ENCODE measurements at places on chromosomes 7 and 10. TPM values are rescaled to one million over a fixed set of nuclear protein-coding genes. Genes with fewer than 3 reads are reported as not detected.

DNA sequence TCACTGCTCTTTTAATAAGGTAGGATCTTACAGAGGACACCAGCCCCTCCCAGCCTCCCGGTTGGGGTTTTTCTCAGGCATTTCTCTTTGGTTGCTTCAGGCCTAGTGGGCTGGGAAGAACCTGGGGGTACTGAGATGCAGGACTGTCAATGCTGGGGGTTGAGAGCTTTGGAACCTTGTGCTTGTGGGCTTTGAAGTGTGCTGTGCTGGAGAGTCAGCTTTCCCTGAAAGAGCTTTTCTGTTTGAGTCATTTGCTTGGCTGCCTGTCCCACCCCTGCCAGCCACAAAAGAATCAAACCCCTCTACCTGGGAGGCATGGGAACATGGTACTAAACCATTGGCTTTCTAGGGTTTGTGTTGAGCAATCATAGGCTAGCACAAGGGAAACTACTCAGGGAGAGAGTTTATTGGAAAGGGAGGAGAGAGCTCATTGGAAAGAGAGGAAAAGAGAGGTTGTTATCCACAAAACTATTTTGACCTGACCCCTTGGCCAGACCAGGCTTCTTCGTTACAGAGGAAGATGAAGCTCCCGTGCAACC, 1.4 kb downstream of the SCD start:
- no peak overlapping the region for H3K4me3 ChIP-seq
- peaks cover 14% of the 10 kb centered on the region for H3K4me1 ChIP-seq
- H3K27ac ChIP-seq, result no peak overlapping the region
- no peak for DNase-seq

DNA sequence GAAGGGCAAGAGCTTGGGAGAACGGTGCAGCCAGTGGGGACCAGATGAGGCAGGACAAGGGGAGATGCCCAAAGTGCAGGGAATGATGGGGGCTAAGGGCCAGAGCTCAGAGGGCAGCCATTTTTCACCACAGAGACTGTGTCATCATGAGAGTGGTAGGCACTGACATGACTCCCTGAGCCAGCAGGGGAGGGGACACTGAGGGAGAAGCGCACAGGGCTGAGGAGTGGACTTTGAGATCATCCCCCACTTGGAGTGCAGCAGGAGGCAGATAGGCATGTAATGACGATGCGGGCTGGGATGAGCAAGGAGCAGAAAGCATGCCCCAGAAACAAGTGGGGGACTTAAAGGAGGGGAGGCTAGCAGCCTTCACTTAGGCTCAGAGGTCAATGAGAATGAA, 5.2 kb upstream of the SMKR1 start:
- no peak overlapping the region for H3K4me3 ChIP-seq
- H3K36me3 ChIP-seq, result no peaks in the 10 kb centered on the region
- DNase-seq, result no peak

DNA sequence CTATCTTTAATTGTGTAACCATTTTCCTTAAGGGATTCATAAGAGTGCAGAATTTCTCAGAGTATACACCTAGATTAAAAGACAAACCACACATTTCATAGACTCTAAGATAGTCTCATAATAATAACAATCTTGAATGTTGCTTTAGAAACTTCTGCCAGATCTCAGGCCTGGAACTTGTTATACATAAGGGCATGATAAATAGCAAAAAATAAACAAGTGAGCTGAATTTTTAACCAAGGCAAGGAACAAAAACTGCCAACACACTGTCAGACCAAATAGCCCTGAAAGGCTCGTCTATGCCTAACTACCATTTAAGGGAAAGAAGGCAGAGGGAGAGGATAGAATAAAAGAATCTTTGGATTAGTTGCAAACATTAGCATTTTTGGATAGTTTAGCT, 65.8 kb upstream of the SEMA3C start:
- no peaks in the 10 kb centered on the region for H3K27me3 ChIP-seq
- no peak for DNase-seq
- no peaks in the 10 kb centered on the region for H3K4me1 ChIP-seq
- no peak overlapping the region for H3K27ac ChIP-seq
- H3K4me3 ChIP-seq, result no peak overlapping the region
- no peaks in the 10 kb centered on the region for H3K36me3 ChIP-seq

DNA sequence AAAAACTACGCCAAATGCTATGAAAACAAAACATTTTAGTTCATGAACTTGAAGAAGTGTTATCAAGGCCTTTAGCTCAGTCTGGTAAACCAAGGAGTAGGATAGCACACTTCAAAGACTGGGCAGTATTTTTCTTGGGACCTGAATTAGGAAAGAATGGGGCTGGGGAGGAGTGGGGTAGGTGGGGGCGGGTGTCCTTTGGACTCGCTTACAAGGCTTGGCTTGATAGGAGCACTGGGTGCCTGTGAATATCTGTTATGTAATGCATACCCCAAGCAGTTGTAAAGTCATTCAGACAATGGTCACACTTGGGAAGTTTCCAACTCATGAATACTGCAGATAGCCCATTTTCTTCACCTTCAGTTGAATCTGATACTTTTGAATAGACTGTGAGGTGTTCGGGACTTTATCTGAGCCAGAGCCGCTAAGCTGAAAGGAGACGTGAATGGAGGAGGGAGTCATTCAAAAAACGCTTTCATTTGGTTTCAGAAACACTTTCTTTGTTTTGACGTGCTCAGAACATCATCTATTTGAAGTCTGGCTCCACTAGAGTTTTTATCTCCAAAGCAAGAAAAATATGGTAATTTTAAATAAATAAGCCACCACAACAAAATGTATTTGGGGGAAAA, 70.1 kb upstream of the FAM204A start:
- no peaks in the 10 kb centered on the region for H3K36me3 ChIP-seq
- no peak for DNase-seq
- no peak overlapping the region for H3K4me3 ChIP-seq
- no peak overlapping the region for H3K27ac ChIP-seq
- H3K4me1 ChIP-seq, result no peaks in the 10 kb centered on the region

DNA sequence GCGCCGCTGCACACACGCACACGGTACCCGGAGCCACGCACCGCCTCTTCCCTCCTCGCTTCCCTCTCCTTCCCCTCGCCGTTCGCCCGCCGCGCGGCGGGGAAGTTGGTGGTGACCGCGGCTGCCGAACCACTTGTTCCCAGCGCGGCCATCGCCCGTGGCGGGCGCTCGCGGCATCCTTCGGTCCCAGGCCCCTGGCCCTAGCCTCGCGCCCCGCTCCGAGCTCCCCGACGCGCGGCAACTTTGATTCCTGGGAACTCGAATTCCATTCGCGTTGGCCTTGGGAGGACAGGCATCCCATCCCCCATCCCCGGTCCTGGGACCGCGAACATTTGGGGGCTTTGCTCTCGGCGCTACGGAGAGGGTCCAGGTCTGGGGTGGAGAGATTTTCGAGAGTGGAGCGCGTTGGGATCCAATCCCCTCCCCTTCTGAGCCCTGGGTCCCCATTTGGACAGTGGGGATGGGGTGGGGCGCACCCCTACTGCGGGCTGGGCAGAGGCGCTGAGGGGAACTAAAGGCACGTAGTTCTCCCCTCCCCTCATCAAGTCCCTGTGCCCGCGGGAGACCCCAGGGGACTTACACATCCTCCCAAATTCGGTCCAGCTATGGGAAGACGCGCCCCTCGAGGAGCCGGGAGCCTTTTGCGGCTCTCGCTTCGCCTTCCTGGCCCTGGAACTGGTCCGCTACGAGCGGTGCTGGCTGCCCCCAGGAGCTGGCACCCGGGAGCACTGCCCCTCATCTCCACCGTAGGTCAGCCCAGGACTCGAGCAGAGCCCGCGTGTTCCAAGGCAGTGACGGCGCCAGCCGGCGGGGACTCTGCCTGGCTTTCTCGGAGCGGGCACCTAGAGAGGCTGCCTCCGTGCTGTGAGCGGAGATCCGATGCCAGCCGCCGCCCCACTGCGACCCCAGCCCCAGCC, 834 bp downstream of the CDH23 start:
- peaks cover 8% of the 10 kb centered on the region for H3K4me1 ChIP-seq
- no peaks in the 10 kb centered on the region for H3K36me3 ChIP-seq
- no peak for DNase-seq
- no peak overlapping the region for H3K4me3 ChIP-seq
- H3K27ac ChIP-seq, result no peak overlapping the region
- H3K27me3 ChIP-seq, result peaks cover 28% of the 10 kb centered on the region

DNA sequence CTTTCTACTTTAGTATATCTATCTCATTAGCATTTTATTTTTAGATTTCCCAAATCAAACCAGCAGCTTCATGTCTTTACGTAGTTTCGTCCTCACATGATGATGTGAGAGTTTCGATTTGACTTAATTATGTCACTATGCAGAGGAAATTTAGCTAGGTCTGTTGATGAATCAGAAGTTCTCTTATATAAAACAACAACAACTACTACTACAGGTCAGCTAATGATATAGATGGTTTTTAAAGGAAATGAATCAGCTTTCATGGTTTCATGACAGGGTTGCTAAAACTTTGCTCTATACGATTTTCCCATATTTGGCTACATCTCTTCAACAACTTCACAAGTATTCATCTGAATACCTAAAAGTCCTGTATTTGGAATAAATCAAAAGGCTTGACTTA, 28.6 kb downstream of the JAZF1 start:
- H3K27ac ChIP-seq, result no peak overlapping the region
- no peak overlapping the region for H3K4me3 ChIP-seq
- H3K27me3 ChIP-seq, result no peaks in the 10 kb centered on the region
- H3K4me1 ChIP-seq, result peaks cover 36% of the 10 kb centered on the region
- DNase-seq, result peak; percentile 40
- no peaks in the 10 kb centered on the region for H3K36me3 ChIP-seq

GRCh38 chr7:100681491-100682227, 8.1 kb downstream of the GNB2 start:
- H3K36me3 ChIP-seq, result peaks cover 52% of the 10 kb centered on the region
- peaks cover 35% of the 10 kb centered on the region for H3K4me1 ChIP-seq
- H3K27ac ChIP-seq, result no peak overlapping the region

DNA sequence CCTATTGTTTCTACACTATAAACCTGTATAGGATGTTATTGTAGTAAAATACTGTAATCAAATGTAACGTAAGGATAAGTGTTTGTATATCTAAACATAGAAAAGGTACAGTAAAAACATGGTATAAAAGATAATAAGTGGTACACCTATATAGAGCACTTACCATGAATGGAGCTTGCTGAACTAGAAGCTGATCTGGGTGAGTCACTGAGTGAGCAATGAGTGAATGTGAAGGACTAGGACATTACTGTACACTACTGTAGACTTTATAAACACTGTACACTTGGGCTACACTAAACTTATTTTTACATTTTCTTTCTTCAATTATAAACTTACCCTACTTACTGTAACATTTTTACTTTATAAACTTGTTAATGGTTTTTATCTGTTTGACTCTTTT, 732.9 kb upstream of the LRRN3 start:
- no peak for DNase-seq
- H3K4me1 ChIP-seq, result no peaks in the 10 kb centered on the region
- no peak overlapping the region for H3K27ac ChIP-seq

DNA sequence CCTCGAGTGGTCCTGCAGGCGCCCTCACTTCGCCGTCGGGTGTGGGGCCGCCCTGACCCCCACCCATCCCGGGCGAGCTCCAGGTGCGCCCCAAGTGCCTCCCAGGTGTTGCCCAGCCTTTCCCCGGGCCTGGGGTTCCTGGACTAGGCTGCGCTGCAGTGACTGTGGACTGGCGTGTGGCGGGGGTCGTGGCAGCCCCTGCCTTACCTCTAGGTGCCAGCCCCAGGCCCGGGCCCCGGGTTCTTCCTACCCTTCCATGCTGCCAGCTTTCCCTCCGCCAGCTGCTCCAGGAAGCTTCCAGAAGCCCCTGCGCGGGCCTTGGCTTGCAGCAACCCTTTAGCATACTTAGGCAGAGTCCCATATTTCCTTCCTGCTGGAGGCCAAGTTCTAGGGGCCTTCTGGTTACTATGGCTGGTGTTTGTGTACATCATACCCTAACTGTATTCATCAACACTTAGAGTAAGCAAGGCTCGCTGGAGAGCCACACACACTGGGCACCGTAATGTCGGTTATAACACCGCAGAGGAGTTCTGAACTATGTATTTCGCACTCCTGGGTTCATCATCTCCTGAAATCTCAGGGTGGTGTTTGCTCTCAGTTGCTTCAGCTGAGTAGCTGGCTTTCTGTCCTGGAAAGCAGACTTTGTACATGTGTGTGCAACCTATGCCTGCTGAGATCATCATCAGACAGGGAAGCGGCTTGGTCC, 471 bp downstream of the MGMT start:
- peak overlapping the region; percentile 68 for H3K27ac ChIP-seq
- DNase-seq, result no peak
- peak overlapping the region; percentile 64 for H3K4me3 ChIP-seq
- no peaks in the 10 kb centered on the region for H3K36me3 ChIP-seq
- H3K4me1 ChIP-seq, result peaks cover 17% of the 10 kb centered on the region

- no peaks in the 10 kb centered on the region for H3K27me3 ChIP-seq
- H3K4me1 ChIP-seq, result peaks cover 8% of the 10 kb centered on the region
- no peak overlapping the region for H3K4me3 ChIP-seq
These were observed 13.2 kb upstream of the ESYT2 start for GRCh38 chr7:158842486-158842885.

DNA sequence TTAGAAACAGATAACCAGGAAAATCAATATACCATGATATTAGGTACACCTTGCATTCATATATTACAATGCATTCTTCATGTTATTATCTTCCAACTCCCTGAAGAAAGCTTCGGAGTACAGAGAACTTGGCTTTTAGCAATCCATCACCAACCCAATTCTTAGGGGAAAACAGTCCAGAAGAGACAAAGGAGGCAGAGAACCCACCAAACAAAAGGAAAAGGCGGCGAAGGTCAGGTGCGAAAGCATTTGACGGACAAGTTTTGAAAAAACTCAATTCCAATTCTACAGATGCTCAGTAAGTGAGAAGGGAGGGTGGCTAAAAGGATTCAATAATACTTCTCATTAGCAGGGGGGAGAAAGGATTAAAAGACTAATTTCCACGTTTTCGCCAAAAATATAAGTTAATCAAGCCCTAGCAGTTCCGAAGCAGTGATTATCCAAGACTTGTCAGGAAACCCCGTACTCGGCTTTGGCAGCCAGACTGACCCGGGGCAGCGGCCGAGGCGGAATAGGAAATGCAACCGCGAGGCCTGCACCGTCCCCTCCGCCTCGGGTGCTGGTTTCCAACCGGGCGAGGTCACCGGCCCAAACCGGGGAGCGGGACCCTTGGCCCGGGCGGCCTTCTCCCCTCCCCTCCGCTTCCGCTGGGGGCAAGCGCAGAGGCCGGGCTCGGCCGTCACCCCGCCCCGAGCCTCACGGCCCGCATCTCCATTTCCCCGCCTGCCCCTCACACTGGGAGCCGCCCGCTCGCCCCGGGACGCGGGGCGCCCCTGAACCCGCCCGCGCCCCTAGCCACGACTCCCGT, 747 bp downstream of the GDI2 start:
- H3K36me3 ChIP-seq, result no peaks in the 10 kb centered on the region
- H3K27ac ChIP-seq, result peak overlapping the region; percentile 98
- H3K4me3 ChIP-seq, result peak overlapping the region; percentile 78
- H3K4me1 ChIP-seq, result peaks cover 61% of the 10 kb centered on the region

Gene TSC22D4
- total RNA-seq, result 144 TPM

Gene PRDX3
- total RNA-seq, result 34.3 TPM

Gene USP6NL
- total RNA-seq, result 4.8 TPM

Gene C10orf62
- not detected for total RNA-seq

Gene AKR1C2
- total RNA-seq, result not detected

Gene CABCOCO1
- not detected for total RNA-seq

Gene MYOZ1
- not detected for total RNA-seq

Gene ECHDC3
- 0.49 TPM for total RNA-seq

Gene CALML5
- total RNA-seq, result not detected

Gene SLC16A12
- not detected for total RNA-seq

Gene FAM237B
- total RNA-seq, result not detected

Gene CRHR2
- not detected for total RNA-seq

Gene ZNF862
- 84.2 TPM for total RNA-seq

Gene HOXA9
- not detected for total RNA-seq

Gene ZNF438
- 3.7 TPM for total RNA-seq
